ENCODE measurements at places on chromosomes 1 and 21. TPM values are rescaled to one million over a fixed set of nuclear protein-coding genes. Genes with fewer than 3 reads are reported as not detected.

DNA sequence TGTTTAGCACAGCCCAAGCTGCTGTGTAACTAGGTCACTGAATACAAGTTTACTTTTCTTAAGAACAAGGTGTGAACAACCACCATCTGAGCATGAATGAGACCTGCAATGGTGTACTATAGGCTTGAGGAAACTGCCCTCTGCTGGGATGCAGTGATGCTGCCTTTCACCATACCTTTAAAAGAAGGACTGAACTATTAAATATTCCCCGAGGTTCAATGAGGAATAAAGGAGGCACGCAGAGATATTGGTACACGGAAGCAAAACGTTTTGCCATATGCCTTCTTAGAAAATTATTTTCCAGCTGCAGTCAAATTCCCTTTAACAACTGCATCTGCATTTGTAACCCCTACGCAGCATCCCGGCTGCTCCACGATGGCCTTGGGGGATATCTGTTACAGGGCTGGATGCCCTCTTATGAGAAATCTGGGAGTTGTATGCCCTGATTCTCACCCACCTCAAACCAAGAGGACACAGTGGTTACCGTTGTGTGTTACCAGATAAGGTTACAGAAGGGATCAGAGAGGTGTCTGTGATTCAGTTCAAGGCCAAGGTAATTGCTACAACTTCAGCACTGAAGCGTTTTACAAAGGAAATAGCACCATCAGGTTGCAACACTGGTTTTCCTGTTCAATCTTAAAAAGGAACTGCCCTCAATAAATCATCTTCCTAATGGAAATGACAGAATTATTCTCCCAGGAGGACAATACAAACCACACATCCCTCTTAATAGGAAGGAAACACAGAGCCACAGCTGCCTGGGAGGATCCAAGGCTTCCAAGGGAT is 470.5 kb downstream of the LTN1 start:
- no peak for DNase-seq

Gene LDLRAD1
- not detected for total RNA-seq

- no peak for DNase-seq
Observed at GRCh38 chr1:26787381-26787705, 407 bp upstream of the PIGV start.

DNA sequence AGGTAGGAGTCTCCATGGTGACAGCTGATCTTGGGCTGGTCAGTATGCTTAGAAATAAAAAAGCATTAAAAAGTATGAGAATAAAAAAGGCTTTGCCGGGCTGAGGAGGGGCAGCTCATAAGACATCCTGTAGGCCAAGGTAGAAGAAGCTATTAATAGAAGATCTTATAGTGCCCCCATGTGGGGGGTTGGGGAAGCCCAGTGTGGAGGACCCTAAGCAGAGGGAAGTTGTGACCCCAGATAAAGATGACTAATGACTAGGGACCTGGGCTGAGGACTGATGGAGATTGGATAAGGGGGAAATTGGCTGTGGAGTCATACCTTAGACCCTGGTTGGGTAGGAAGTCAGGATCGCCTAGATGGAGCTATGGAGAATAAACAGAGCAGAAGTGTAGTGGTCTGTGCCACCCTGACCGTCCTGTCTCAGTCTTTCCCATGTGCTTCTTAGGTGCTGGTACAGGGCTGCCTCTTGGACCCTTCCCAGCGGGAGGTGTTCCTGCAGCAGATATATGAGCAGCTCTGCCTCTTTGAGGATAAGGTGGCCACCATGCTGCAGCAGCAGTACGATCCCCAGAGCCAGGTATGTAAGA is 25.0 kb downstream of the SZT2 start:
- peak; percentile 44 for DNase-seq

Gene SLC27A3
- total RNA-seq: 14.7 TPM

DNA sequence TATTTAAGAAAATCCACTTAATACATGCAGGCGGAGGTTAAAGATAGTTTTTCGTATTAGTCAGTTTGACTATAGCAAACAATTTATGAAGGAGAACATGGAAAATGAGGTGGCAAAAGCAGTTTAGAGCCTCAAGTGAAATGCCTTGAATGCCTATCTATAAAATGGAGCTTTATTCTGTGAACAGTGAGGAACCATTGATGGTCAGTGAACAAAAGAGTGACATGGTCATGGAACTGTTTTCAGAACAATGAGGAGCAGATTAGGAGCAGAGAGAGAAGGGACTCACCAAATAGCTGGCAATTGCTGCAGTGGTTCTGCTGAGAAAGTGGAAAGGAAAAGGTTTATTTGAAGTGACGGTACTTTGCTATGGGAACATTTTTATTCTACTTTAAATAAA is 299.8 kb downstream of the DUSP10 start:
- no peak for DNase-seq

Gene ITGB2
- 4.9 TPM for total RNA-seq

Gene GBP5
- under 0.01 TPM for total RNA-seq

Gene OR2L8
- total RNA-seq: 0.82 TPM

DNA sequence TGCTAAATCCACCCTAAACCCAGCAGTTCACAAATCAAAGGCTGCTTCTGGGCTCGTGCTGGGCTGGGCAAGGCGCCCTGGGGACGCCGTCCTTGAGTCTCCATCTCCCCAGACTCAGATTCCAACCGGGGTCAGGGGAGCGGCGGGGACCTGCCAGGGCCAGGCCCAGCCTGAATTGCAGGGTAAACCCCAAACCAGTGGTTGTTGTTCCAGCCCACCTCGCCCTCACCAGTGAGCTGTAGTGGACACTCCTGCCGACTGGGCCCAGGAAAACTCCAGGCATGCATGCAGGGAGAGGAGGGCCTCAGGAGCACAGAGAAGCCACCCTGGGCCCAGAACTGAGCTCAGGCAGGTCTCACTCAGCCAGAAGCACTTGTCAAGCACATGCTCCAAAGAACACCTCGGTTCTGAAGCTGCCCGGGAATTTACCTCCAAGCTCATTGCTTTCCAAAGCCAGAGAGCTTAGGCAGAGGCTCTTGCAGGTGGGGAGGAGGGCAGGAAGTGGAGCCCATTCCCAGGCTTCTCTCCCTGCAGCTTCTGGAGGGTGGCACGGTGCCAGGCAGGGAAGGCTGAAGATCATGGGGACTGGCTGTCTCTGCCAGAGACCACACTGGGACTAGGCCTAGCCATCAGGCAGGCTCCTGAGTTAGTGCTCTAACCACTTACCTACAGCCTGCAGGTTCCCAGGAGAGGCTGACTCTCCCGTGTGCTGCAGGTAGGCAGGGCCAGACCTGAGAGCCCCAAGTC is 437.0 kb downstream of the MATN1 start:
- DNase-seq: no peak

DNA sequence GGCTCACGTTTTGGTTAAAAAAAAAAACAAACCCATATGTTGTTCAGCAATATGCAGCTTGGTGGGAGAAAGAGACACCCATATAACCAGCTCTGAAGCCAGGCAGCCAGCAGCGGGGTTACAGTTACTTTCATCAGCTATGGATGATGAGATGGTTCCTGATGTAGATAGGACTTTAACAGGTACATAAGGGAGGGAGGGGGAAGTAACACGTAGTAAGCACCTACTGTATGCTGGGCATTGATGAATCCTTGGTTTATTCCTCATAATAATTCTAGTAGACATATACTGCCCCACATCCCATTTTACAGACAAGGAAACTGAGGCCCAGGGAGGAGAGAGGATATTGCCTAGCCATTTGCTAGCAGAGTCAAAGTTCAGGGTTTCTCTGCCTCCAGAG is 2.0 kb downstream of the SLC1A7 start:
- DNase-seq: no peak

GRCh38 chr1:162977944-162978568 is 91.1 kb upstream of the RGS4 start:
- no peak for DNase-seq

- no peak for DNase-seq
Observed at GRCh38 chr1:53107570-53108322, 34.7 kb downstream of the SLC1A7 start.

DNA sequence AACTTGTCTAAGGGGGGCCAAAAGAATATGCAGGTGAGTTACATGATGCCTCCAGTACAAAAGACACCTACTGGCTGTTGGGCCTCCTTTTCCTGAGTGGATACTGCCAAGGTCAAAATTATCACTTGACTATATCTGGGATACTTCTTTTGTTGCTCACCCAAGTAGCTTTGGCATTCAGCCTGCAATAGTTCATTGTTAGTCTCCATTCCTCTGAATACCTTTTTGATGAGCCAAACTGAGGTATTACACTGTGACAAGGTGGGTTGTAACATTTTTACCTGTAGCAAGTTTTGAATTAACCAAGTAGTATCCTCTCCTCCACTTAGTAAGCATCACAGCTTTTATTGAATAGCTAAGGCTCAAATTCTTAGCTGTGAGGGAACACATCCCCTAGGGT is 408.0 kb downstream of the LRRIQ3 start:
- no peak for DNase-seq

Gene ATP1A2
- total RNA-seq: 45.7 TPM

DNA sequence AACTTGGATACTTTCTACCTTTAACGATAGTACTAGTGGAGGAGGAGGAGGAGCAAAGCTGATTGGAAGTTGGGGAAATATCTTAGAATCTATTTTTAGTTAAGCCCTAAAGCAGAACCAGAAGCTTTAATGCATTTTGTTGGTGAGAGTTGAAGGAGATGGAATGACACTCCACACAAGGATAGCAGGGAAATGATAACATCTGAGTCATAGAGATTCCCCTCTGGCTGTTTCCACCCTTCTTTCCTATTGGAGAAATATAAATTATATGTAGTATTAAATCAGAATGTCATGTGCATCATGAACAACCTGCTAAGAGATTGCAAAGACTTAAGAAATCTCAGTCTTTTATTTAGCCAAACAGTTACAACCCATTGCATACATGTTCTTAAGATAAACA is 1357.7 kb downstream of the NCAM2 start:
- DNase-seq: no peak

- DNase-seq: no peak
Observed at GRCh38 chr1:153928245-153928644, 5.5 kb upstream of the GATAD2B start.

- no peak for DNase-seq
Observed at GRCh38 chr1:245306628-245307410, 152.0 kb downstream of the KIF26B start.

Gene TXNDC12
- 15.9 TPM for total RNA-seq

DNA sequence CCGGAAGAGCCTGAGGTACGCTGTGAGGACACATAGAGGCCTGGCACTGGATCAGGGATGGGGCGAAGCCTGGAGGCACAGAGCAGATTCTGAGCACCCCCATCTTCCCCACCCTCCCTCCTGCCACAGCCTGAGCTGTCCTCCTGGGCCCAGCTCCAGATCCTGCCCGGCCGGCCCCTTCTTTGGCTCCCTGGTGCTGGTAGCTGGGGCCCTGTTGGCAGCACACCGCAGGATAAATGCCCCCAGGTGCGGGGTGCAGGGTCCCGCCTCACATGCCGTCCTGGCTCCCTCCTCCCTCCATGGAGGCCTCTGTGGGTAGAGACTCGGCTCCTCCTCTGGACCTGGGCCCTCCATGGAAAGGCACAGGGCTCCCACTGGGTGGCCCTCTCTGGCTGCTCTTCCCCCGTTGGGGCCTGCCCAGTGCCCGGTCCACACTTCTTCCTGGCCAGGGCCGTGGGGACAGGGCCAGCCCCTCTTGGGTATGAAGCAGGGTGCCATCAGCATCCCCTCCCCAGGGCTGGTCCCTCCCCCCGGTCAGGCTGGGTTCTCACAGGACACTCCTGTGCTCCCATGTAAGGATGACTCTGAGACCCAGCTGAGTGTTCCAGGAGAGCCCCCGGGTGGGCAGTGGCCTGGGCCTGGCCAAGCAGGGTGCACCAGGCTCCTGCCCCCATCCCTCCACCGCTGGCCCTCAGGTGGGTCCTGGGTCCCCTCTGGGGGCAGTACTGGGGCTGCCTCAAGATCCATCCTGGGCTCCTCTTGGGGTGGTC is 1.1 kb upstream of the OBSCN start:
- no peak for DNase-seq

DNA sequence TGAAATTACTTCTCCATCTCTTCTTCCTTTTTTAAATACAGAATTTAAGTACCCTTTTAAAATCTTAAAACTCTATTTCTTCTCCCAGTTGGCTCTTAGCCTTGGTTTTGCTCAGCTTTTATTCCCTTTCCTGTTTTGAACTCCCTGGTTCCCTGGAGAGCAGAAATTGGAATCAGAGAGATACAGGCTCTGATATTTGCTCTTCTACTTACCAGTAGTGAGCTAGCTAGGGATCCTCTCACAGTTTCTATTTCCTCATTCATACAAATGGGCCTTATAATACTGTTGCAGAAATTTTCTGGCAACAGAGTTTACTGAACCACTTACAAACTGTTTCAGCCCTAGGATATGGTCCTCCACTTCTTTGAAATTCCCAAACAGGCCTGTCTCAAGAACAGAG is 606.3 kb downstream of the NUF2 start:
- DNase-seq: no peak

DNA sequence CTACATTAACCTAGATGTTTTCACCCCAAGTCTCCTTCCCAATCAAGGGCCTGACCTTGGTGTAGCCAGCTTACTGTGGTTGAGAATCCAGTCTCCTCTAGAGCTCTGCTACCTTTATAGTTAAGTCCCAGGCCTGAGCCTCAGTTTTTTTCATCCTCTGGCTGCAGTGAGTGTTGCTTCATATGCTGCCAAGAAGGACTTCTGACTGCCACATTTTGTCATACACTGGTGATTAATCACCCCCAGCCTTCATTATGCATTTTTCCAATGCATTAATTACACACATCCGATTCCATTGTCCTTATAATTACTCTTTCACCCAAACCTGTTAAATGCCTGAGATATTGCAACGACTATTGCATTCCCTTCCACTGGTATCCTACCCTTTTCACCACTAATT is 66.3 kb upstream of the FGGY start:
- no peak for DNase-seq

DNA sequence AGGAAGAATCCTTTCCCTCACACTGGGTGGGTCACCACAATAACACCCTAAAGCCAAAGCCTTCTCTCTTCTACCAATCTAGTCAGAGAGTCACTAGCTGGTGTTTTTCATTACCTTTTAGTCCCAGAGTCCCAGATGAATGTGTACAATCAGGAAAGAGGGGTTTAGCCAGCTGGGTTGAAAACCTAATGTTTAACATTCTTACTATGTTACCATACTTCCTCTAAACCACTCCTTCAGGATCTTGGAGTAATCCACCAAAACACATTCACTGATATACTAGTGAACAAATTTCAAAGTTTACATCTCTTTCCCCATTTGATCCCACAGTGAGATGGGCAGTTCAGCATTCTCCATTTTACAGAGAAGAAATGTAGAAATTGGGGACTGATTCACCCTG is 9.7 kb downstream of the LPAR3 start:
- no peak for DNase-seq

GRCh38 chr1:81877940-81878339 is 77.2 kb downstream of the ADGRL2 start:
- DNase-seq: no peak

Gene C8A
- not detected for total RNA-seq

Gene RPL11
- 1,023 TPM for total RNA-seq

Gene NFIA
- 35.5 TPM for total RNA-seq

DNA sequence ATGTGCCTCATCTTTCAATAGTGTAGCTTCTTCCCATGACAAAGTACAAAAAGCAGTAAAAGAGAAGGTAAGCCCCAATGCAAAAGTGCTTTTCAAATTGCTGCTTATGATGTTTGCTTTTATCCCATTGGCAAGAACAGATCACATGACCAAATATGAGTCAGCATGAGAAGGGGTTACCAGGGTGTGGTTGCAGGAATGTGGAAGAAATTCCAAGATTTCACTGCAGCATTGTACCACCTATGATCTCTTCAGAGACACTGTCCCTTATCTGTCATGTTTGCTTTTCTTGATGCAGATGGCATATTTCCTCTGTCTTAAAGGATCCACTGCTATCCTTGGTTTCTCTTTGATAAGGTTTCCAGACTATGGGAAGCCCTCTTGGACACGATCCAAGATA is 1006.9 kb upstream of the PRMT6 start:
- DNase-seq: no peak

Gene SYCP1
- total RNA-seq: not detected

Gene FAM43B
- 0.82 TPM for total RNA-seq

All from frontal cortex (tissue), 4 donors.